Left cardiac atrium (tissue), 4 donors: ENCODE measurements at places on chromosomes 3 and 15. TPM values are rescaled to one million over a fixed set of nuclear protein-coding genes. Genes with fewer than 3 reads are reported as not detected.

DNA sequence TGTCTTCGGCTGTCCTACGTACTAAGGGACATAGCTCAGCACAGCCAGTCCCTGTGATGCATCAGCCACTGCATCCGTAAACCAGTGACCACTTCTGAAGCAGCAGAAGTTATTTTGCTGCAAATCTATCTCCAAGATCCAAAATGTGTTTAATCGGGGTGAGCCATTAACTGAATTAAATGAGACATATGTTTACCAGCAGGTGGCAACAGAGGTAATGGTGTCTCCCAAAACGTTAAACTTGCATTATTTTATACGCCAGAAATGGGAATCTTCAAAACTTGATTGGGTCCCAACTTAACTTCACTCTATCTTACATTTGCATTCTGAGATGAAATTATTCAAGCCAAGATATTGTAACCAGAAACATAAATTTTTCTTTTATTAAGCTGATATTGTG, 75.3 kb upstream of the BOC start:
- DNase-seq, result no peak

- DNase-seq, result no peak
These were observed 542 bp upstream of the MEIS2 start for GRCh38 chr15:37100966-37101215.

- DNase-seq, result no peak
These were observed 159.5 kb downstream of the TP63 start for GRCh38 chr3:189790658-189791057.

DNA sequence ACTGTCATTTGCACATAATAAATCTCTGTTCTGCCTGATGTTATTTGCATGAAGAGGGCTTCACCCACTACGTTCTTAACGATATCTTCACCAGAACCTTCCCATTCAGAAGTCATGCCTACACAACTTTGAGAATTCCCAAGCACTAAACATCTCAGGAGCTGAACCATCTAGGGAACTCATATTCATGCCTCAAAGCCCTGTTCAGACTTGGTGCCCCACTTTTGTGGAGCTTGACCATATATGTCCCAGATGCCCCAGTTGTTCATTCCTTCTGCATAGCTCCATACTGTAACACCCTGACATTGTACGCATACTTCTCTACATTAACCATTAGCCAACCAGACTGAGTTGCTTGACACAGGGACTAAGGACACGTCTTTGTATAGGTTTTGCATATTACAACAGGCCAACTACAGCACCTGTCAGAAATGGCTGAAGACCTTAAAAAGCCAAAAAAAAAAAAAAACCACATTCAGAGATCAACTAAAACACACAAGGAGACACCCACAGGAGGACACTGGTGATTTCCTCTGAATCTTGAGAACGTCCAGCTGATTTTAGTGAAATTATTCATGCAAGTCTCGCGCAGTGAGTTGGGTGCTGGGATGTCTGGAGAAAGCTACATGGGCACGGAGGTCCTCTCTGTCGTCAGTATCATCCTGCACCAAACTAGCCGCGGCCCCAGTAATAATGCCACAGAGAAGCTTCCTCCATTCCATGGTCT, 141.4 kb downstream of the FOXP1 start:
- no peak for DNase-seq

- no peak for DNase-seq
These were observed 8.1 kb upstream of the MINDY4B start for GRCh38 chr3:150913133-150913922.

- no peak for DNase-seq
These were observed 60.3 kb upstream of the PDZRN3 start for GRCh38 chr3:73685061-73685460.

- DNase-seq, result no peak
These were observed 264.9 kb downstream of the MEX3B start for GRCh38 chr15:81780966-81781365.

GRCh38 chr3:63309768-63310167, 31.7 kb downstream of the SYNPR start:
- DNase-seq, result no peak

- DNase-seq, result no peak
These were observed 115.3 kb downstream of the PLCH1 start for GRCh38 chr3:155629556-155629955.

DNA sequence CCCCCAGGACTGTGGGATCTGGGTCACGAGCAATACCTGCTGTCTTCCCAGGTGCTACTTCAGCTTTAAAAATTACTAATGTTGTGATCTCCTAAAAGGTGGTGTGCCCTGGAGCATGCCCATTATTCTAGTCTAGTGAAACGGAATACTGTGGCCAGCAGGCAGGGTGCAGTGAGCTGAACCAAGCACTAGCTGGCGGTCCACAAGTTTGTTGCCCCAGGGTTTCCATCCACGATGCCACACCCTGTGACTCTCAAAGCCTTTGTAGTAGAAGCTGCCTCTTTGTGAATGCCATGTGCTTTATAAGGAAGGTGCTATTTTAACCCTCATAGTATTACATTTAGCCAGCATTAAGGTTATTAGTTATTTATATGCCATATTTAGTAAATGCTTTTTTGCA, 49.1 kb downstream of the PXYLP1 start:
- no peak for DNase-seq

- DNase-seq, result no peak
These were observed 6.1 kb downstream of the EPB42 start for GRCh38 chr15:43214592-43215295.

- no peak for DNase-seq
These were observed 1354.1 kb upstream of the EPHA6 start for GRCh38 chr3:95460274-95460673.

DNA sequence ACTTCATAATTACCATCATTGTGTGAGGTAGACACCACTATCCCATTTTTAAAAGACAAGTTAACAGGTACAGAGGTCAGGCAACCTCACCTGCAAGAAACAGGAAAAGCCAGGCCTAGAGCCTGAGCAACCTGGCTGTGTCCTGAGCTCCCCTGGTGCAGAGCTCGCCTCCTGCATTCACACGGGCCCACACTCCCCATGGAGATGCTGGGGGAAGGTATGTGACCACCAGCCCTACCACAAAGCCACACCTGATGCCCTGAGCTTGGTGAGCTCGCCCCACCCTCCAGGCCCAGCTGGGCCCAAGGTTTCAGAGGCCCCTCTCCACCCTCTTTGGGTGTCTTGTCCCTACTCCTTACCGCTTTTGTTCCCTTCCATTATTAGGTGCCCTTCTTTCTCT, 1.2 kb upstream of the EFCAB12 start:
- no peak for DNase-seq

DNA sequence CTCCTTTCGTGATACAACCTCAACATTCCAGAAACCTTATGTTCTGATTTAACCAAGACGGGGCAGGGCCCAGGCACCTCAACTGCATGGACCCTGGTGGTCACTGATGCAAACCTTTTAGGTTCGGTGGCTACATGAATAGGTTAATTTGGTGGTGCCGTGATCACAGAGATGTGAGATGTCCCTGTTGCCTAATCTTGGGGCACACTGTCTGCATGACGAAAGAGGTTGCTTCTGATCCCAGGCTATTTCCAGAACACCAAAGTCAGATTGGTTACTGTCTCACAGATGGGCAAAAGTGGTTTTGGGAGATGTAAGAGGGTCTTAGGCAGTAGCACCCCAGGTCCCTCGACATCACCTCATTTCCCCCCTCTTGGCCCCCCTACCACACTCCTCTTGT, 4.0 kb upstream of the CCR1 start:
- DNase-seq, result no peak

DNA sequence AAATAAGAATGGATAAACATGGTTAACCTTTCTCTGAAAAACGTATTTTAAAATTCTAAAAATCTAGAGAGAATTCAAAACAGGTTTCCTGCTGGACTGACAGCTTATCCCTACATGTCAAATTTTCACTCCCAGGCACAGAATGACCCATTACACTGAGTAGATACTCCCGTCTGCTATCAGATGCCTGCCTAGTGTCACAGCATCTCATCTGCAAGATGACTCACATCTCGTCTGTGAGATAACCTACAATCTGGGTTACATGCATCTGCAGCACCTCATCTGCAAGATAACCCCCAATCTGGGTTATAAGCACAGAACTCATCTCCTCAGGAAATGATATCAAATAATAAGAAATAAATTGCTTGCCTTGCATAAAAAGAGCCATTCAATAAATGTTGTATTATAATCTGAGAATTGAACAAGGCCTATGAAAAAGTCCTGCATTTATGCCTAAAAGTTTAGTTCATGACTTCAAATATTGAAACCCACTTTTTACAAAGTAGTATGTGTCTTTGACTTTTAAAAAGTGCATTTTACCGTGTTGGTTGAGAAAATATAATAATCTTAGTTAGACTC, 188.3 kb upstream of the THBS1 start:
- DNase-seq, result no peak

DNA sequence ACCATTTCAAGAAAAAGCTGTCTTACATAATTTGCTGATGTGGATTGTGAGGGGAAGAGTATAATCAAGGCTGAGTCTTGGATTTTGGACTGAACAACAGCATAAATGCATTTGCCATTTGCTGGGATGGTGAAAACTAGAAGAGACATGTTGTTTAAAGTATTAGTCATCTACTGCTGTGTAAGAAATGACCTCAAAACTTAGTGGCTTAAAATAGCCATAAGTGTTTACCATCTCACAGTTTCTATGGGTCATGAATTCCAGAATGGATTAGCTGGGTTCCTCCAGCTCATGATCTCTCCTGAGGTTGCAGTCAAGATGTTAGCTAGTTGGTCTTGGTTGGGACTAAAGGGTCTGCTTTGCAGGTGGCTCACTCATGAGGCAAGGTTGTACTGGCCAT, 66.2 kb downstream of the SCN11A start:
- no peak for DNase-seq

- DNase-seq, result no peak
These were observed 21.8 kb upstream of the CA12 start for GRCh38 chr15:63403254-63403945.

- DNase-seq, result no peak
These were observed 1.9 kb downstream of the TBL1XR1 start for GRCh38 chr3:177195242-177195991.

DNA sequence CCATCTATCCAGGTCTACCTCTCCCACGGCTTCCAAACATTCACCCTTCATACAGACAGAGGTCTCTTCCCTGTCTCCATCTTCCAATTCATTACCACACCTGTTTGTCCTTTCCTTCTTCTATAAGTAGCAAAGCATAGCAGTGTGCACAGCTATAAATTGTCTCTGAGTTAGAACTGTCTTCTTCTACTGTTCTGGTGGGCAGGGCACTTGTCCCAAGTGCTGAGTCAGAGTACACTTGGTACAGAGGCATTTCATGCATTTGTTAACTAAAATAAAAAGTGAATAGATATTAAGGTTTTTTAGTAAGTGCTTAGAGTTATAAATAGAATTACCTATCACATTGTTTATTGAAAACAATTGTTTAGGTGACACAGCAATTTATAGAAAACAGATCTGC, 150.1 kb upstream of the CCDC54 start:
- no peak for DNase-seq

SLC12A1 gene
- not detected for total RNA-seq

CA12 gene
- 2.3 TPM for total RNA-seq

PRSS50 gene
- total RNA-seq, result not detected

BFSP2 gene
- not detected for total RNA-seq

OSBPL10 gene
- 5.8 TPM for total RNA-seq

SLC2A2 gene
- not detected for total RNA-seq
